Lung (tissue), 17 donors: ENCODE measurements at places on chromosomes 2 and 18.

DNA sequence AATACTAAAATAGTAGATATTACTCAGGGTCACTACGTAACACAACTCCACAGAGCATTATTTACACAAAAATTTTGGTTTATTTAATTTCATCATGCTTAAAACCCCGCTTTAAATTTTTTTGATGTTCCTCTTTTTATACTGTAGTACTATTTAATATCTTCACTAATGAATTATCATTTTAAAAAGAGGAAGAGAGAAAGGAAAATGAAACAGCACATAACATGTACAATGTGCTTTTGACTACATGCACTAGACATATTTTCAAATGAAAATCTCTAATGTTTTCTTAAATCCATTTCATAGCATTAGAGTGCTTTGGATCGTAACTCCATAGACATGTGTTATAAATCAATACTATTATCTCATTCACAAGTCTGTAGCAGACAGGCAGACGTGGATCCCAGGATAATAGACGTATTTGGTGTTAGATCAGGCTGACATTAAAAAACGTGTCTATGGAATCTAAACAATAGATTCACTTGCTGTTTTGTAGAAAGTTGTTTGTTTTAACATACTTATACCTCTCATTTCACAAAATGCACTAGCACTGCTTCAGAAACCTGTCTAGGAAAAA is 897.0 kb downstream of the CPS1 start:
- no peak for DNase-seq

DNA sequence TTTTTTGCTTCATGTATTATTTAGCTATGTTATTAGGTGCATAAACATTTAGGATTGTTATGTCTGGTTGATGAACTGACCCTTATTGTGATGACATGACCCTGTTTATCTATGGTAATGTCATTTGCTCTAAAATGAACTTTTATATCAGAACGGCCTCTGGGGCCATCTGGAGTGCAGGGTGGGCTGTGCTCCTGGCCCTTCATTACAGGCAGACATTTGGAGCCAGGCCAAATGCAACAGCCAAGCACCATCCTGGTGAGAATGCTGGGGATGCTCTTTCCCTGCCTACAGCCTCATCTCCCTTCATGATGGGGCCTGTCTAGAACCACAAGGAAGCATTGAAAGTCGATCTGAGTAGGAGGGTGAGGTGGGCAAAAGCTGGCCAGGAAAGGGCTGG is 38.0 kb downstream of the HJURP start:
- DNase-seq, result no peak

DNA sequence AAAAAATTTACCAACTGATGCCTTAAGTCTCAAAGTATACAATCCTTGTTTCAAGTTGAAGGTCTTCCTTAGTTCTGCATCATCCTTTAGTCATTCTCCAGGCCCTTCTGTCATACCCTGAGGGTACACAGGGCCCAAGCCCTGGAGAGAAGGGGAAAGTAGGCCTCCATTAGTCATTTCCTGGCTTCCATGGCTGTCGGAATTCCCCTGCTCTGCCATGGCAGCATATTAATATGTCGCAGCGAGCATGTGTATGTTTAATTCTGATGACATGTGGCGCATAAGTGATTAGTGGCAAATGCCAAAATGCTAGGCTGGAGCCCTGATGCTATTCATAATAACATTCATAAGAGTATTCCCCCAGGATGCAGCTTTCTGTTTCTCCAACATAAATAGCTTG is 22.1 kb downstream of the GPR39 start:
- DNase-seq, result no peak

DNA sequence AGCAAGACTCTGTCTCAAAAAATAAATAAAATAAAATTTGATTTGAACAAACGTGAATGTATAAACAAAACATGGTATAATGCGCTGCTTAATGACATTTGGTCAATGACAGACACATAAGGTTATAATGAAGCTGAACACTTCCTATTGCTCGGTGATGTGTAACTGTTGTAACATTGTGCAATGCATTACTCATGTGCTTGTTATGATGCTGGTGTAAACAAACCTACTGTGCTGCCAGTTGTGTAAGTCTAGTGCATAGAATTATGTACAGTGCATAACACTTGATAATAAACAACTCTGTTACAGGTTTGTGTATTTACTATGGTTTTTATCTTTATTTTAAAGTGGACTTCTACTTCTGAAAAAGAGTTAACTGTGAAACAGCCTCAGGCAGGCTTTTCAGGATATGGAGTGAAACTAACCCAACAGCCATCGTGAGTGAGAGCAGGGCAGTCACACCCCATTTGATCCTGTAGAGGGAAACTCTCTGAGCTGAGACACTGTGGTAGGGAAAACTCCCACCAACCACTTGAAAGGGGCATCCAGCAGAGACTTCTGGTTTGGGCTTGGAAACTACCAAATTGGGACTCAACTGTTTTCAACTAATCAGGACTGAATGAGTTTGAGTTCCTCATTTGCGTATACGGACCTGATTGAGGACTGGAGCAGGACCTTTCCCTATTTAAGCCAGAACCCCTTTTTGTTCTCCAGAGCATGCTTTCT is 8.7 kb upstream of the RPRD1A start:
- DNase-seq, result peak; percentile 8

- DNase-seq, result no peak
Observed at GRCh38 chr18:44701227-44701626, 20.5 kb downstream of the SETBP1 start.

DNA sequence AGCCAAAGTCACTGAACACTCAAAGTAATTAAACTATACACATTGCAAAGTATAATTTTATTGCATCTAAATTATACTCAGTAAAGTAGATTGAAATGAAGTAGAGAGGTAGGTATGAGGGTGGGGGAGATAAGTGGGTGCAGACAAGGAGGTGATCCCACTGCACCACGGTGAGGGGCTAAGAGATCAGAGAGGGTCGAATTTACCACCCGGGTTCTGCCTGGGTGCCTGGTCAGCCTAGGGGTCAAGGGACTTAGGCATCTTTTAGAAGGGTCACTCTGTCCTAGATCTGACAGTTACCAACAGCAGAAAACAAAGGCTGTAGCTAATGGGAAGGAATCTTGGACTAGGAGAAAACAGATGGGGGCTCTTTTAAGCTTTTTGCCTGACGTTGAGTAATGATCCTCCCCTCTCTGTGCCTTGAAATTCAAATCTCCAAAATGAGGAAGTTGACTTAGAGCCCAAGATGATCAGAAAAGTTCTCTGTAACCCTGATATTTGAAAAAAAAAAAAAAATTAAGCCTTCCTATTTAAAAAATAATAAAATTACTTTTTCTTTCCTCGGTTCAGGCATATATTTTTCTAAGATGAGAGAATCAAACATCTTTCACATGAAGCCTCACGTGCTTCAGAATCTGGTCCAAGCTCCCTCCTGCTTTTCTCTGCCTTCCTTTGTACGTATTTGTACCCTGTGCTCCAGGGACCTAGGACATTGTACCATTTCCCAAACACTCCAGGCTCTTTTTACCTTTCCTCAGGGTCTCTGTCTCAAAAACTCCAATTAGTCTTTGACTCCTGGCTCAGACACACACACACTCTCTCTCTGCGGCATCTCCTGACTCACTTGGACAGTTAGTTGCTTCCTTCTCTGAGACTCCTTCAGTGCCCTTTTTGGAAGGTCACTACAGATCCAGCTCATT is 353.9 kb downstream of the CYRIA start:
- no peak for DNase-seq

GRCh38 chr2:10249798-10250197 is 52.9 kb upstream of the HPCAL1 start:
- DNase-seq, result no peak

- DNase-seq, result no peak
Observed at GRCh38 chr2:23283-23682, 23.0 kb downstream of the FAM110C start.

DNA sequence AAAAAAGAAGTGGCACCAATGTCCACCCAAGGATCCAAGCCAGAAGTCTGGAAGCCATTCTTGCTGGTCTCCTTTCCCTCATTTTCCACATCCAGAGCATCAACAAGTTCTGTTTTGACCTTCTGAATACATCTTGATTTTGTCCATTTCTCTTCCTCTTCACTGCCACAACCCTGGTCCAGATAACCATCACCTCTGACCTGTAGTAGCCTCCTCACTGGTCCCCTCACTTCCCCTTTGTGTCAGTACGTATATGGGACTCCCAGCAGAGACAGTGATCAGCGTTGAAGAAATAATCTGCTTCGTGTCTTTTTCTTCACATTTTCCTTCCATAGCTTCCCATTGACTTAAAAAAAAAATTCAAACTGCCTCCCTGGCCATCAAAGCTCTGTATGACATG is 109.3 kb upstream of the SP5 start:
- no peak for DNase-seq

- no peak for DNase-seq
Observed at GRCh38 chr2:54081574-54081973, 33.8 kb upstream of the ACYP2 start.

DNA sequence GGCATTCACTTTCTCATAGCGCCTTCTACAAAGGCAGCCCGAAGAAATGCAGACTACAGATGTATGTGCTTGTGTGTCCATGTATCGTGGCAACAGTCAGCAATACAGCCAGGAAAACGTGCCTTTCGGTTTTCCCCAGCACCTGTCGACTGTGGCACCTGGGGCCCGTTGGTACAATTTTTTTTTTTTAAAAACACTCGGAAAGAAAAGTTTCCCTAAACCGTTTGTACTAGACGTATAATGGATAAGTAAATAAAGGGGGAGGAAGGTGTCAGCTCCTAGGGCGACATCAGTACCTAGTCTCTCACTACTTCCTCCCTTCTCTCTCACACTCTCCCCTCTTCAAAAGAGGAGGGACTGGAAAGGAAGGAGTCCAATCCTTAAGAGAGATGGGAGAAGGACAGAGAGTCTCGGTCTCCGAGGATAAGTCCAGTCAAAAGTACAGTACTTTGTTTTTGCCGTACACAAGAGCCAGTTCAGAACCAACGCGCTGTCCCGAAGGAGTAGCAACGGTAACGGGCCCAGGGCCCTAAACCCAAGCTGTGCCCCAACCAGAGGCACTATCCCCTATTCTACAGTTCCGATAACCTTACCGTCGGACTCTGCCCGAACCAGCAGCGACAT is 759 bp downstream of the PPP4R3B start:
- DNase-seq, result peak; percentile 77

DNA sequence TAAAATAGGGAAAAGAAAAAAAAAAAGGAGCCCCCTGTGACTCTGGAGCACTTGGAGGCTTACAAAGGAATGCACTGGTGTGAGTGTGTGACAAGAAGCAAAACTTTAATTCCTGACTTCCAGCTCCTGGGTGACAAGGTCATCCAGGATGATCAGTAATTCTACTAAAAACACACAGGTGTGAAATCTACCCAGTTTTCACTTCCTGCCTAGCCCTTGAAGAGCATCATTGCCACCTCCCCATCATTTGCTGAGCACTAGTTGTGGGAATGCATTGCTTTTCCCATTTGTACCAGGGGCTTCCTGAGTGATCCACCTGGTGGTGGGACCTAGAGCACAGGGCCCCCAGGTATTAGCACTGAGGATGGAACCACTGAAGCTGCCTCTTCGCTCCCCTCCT is 139.7 kb upstream of the RIOK3 start:
- DNase-seq, result no peak

DNA sequence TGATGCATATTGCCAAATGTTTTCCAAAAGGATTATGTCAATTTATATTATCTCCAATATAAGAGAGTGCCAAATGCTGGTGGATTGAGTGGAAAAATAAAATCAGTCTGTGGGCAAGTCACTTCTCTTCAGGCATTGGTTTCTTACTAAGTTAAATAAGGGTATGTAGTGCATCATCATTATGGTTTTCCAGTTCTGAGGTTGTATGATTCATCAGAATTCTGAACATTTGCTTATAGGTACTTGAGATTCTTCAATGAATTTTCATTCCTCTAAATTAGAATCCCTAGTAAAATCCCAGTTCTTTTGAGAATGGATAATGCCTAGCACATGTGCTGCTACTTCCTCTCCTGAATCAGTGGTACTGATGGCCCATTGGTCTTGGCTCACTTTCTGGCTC is 188.9 kb upstream of the OSR1 start:
- DNase-seq, result no peak

- DNase-seq, result peak; percentile 73
Observed at GRCh38 chr18:8469544-8470130, 139.6 kb upstream of the RAB12 start.

- peak; percentile 53 for DNase-seq
Observed at GRCh38 chr2:101267671-101268656, 15.3 kb downstream of the CNOT11 start.

- no peak for DNase-seq
Observed at GRCh38 chr2:21841341-21841740, 717.6 kb downstream of the TDRD15 start.

DNA sequence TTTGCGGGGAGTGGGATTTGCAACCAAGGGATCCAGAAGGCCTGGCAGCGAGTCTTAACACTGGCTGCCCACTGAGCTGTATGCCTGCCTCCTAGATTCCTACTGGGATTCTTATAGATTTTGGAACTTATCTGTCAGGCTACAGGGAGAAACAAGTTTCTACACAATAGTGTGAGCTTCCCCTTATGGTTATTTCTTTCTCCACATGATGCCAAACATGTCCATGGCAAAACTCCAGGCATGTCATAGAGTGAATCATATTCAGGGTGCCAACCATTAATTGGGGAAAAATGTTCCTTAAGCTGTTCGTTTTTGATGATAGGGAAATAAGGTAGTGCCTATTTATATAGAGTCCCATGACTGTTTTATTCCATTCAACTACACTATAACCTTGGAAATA is 1185.2 kb upstream of the CELF4 start:
- DNase-seq, result no peak

- peak; percentile 67 for DNase-seq
Observed at GRCh38 chr2:55862673-55863390, 60.8 kb downstream of the EFEMP1 start.

- no peak for DNase-seq
Observed at GRCh38 chr2:138280999-138281695, 220.4 kb upstream of the SPOPL start.

DNA sequence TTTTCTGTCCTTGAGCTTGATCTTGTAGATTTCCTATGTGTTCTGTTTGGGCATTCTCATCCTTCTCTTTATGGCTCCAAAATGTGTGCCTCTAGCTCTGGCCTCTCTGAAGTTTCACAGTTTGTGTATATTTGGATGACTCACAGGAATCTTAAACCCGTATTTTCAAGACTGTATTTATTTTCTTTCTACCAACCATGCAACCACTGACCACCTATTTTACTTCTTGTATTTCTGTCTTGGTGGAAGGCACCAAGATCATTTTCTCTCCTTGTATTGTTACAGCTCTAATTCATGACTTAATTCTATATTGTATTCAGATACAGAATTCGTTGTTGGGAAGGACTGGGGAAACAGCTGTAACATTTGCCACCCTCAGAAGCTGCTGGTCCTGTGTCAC is 39.5 kb downstream of the ACSL3 start:
- no peak for DNase-seq

GRCh38 chr18:50607378-50607926 is 47.6 kb downstream of the MAPK4 start:
- DNase-seq, result no peak
